ENCODE measurements at places on chromosomes 5 and 9. TPM values are rescaled to one million over a fixed set of nuclear protein-coding genes. Genes with fewer than 3 reads are reported as not detected.

- H3K27ac ChIP-seq: no peak overlapping the region
- no peak for DNase-seq
- no peaks in the 10 kb centered on the region for H3K4me1 ChIP-seq
- no peak overlapping the region for H3K4me3 ChIP-seq
- no peaks in the 10 kb centered on the region for H3K36me3 ChIP-seq
These were observed 154.0 kb downstream of the OLFM1 start for GRCh38 chr9:135241381-135242048.

DNA sequence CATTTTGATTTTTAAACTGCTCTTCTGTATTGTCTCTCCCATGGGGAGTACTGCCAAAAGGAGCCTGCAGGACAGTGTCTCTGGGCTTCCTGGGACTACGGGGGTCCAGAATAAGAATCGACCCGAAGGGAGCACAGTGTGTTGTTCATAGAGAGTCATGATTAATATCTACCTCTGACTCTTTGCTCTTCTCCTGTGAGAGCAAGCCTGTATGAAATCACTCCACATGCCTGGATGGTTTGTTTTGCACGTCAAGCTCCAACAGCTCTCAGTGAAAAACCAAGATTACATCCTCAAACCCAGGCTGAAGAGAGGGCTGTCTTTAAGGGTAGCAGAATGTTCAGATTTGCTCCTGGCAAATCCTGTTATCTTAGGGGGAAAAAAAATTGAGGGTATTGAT is 1860.0 kb upstream of the WWC1 start:
- H3K27ac ChIP-seq: no peak overlapping the region
- no peak for DNase-seq
- H3K36me3 ChIP-seq: no peaks in the 10 kb centered on the region
- H3K4me1 ChIP-seq: peaks cover 5% of the 10 kb centered on the region
- no peak overlapping the region for H3K4me3 ChIP-seq
- H3K27me3 ChIP-seq: no peaks in the 10 kb centered on the region

GRCh38 chr5:53464722-53465121 is 15.7 kb upstream of the FST start:
- no peak for DNase-seq
- H3K4me1 ChIP-seq: peaks cover 16% of the 10 kb centered on the region
- no peak overlapping the region for H3K4me3 ChIP-seq
- no peaks in the 10 kb centered on the region for H3K36me3 ChIP-seq

DNA sequence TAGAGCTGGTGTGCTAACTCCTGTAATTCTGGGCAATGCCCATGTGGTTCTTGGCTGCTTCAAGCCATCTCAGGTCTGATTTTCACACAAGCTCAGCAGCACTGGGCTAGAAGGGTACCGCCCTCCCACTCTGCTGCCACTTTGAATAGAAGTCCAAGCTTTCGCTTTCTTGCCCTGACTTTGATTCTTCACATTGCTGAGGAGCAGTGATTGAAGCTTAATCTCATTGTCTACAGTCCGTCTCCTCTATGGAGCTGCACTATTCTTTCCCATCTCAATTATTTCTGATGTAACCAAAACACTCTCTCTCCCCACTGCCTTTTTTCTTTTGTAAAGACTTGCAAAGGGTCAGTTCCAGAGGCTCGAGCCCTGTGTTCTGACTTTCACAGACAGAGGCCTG is 12.9 kb upstream of the RNF183 start:
- no peaks in the 10 kb centered on the region for H3K27me3 ChIP-seq
- DNase-seq: no peak
- H3K4me3 ChIP-seq: no peak overlapping the region
- peaks cover 26% of the 10 kb centered on the region for H3K4me1 ChIP-seq

- no peak overlapping the region for H3K27ac ChIP-seq
- no peaks in the 10 kb centered on the region for H3K27me3 ChIP-seq
- no peak for DNase-seq
- H3K4me3 ChIP-seq: no peak overlapping the region
- H3K36me3 ChIP-seq: no peaks in the 10 kb centered on the region
These were observed 147.8 kb downstream of the CACNA1B start for GRCh38 chr9:138025417-138025816.

GRCh38 chr5:154486427-154486866 is 8.4 kb upstream of the HAND1 start:
- H3K27me3 ChIP-seq: peaks cover 31% of the 10 kb centered on the region
- no peaks in the 10 kb centered on the region for H3K4me1 ChIP-seq
- no peak overlapping the region for H3K4me3 ChIP-seq
- H3K27ac ChIP-seq: no peak overlapping the region
- no peak for DNase-seq

GRCh38 chr9:21576331-21577189 is 94.4 kb upstream of the IFNE start:
- peak overlapping the region; percentile 84 for H3K27ac ChIP-seq
- H3K27me3 ChIP-seq: no peaks in the 10 kb centered on the region
- H3K4me3 ChIP-seq: peak overlapping the region; percentile 51

- peaks cover 14% of the 10 kb centered on the region for H3K4me1 ChIP-seq
- no peak overlapping the region for H3K4me3 ChIP-seq
- no peaks in the 10 kb centered on the region for H3K27me3 ChIP-seq
- H3K36me3 ChIP-seq: no peaks in the 10 kb centered on the region
These were observed 61.4 kb upstream of the AFAP1L1 start for GRCh38 chr5:149210225-149210624.

- H3K27ac ChIP-seq: no peak overlapping the region
- no peaks in the 10 kb centered on the region for H3K27me3 ChIP-seq
- no peaks in the 10 kb centered on the region for H3K4me1 ChIP-seq
- no peak for DNase-seq
- H3K4me3 ChIP-seq: no peak overlapping the region
- no peaks in the 10 kb centered on the region for H3K36me3 ChIP-seq
These were observed 712.1 kb downstream of the CDH9 start for GRCh38 chr5:26326153-26326759.

- H3K4me3 ChIP-seq: no peak overlapping the region
- peaks cover 26% of the 10 kb centered on the region for H3K4me1 ChIP-seq
- no peaks in the 10 kb centered on the region for H3K36me3 ChIP-seq
- no peak for DNase-seq
These were observed 136.9 kb upstream of the LHFPL2 start for GRCh38 chr5:78785454-78785853.

GRCh38 chr9:79465156-79465555 is 106.6 kb upstream of the TLE4 start:
- H3K36me3 ChIP-seq: no peaks in the 10 kb centered on the region
- peaks cover 3% of the 10 kb centered on the region for H3K4me1 ChIP-seq
- no peak overlapping the region for H3K4me3 ChIP-seq
- H3K27ac ChIP-seq: no peak overlapping the region
- no peaks in the 10 kb centered on the region for H3K27me3 ChIP-seq

- no peak for DNase-seq
- H3K4me1 ChIP-seq: no peaks in the 10 kb centered on the region
- H3K36me3 ChIP-seq: no peaks in the 10 kb centered on the region
- no peak overlapping the region for H3K27ac ChIP-seq
- no peak overlapping the region for H3K4me3 ChIP-seq
- no peaks in the 10 kb centered on the region for H3K27me3 ChIP-seq
These were observed 155.5 kb upstream of the GRIN3A start for GRCh38 chr9:101893661-101894646.

DNA sequence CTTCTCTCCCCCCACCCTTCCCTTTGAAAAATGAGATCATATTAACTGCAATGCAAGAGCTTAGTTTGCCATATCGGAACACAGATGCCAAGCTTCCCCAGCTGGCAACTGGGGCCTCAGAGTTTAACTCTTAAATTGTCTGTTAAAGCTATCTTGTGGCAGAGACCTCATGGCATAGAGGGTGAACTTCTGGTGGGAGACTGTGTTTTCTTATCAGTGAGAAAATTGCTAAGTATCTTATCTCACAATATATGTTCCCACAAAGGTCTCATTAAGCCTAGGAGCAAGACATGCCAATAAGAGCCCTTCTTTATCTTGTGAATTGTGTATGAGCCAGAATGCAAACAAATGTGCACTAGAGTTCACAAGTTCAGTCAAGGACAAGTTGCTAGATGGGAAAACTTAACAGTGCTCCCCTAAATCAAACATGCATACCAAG is 12.3 kb downstream of the NFIB start:
- no peak overlapping the region for H3K27ac ChIP-seq
- H3K27me3 ChIP-seq: no peaks in the 10 kb centered on the region
- no peak for DNase-seq
- no peak overlapping the region for H3K4me3 ChIP-seq
- no peaks in the 10 kb centered on the region for H3K4me1 ChIP-seq
- peaks cover 37% of the 10 kb centered on the region for H3K36me3 ChIP-seq

GRCh38 chr5:82417776-82418607 is 139.8 kb upstream of the RPS23 start:
- no peak overlapping the region for H3K27ac ChIP-seq
- no peaks in the 10 kb centered on the region for H3K4me1 ChIP-seq
- no peak overlapping the region for H3K4me3 ChIP-seq
- no peak for DNase-seq
- no peaks in the 10 kb centered on the region for H3K27me3 ChIP-seq

DNA sequence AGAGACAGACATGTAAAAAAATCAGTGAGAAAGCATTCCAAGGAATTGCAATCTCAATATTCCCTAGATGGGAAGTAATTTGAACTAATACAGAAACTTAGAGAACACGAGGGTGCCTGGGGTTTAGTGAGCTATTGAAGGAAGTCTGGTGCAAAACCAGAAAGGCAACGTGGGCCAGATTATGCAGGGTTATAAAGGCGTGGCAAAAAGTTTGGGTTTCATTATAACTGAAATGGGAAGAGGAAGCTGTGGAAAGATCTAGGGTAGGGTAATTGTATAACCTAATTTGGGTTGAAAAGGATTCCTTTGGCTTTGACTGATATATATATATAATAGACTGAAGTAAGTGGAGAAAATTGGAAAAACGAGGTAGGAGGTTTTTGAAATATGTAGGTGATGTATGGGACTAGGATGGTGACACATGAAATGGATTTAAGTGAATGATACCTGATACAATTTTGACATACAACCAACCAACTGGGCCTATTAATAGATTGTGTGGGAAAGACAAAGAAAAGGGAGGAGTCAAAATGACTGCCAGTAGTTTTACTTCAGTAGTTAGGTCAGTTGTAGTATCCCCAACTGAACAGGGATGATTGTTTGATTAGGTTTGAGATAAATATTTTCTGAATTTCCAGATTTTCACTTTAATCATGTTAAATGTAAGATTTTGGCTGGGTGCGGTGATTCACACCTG is 65.3 kb downstream of the FAM174A start:
- H3K27me3 ChIP-seq: no peaks in the 10 kb centered on the region
- DNase-seq: no peak
- no peaks in the 10 kb centered on the region for H3K36me3 ChIP-seq
- H3K27ac ChIP-seq: no peak overlapping the region

DNA sequence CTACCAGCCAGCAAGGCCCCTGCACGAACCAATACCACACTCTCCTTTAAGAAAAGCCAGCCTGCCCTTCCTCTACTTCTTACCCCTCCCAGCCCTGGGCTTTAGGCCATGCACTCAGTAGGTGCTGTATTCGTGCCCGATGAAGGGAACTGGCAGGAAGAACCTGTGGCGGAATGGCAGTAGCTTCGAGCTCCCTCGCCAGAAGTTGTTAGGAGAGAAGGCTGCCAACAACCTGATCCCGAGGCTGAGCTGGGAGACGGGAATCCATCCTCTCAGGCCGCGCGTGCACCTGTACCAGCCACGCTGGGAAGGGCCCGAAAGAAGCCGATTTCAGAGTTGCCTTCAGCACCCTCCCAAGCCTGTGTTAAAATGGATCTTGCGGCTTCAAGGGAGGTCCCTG is 45.3 kb upstream of the AKNA start:
- no peaks in the 10 kb centered on the region for H3K27me3 ChIP-seq
- no peak overlapping the region for H3K4me3 ChIP-seq
- H3K4me1 ChIP-seq: peaks cover 19% of the 10 kb centered on the region
- no peaks in the 10 kb centered on the region for H3K36me3 ChIP-seq
- H3K27ac ChIP-seq: no peak overlapping the region

DNA sequence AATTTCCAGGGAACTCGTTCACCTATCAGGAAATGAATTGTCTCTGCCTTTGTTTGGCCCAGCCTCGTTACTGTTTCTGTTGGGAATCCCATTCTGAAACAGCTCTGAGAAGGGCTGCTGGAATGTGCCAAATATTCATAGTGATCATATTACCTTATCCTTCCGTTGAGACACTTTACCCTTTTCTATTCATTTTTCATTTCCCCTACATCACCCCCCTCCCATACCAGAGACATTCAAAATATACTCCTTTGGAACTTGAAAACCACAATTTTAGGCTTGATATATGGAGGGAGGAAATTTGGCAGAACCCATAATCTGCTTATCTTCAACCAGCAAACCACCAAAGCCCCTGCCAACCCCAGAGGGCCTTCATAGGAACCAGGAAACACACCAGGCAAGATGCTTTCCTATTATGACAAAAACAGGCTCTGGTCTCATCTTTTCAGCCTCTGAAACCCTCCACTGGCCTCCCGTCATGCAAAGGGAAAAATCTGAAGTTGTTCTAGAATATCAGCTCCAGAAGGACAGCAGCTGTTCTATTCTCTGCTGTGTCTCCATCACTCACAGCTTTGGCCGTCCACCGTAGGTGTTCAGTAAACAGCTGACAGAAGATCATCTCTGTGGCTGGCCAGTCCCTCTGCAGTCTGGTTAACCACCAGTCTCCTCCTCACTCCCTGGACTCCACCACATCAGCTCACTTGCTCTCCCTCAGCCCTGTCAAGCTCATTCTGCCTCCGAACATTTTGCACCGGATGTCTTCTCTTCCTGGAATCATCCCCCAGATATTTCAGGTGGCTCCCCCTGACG is 217.2 kb upstream of the WWC1 start:
- H3K4me3 ChIP-seq: no peak overlapping the region
- H3K4me1 ChIP-seq: peaks cover 6% of the 10 kb centered on the region
- H3K27me3 ChIP-seq: no peaks in the 10 kb centered on the region
- peak; percentile 31 for DNase-seq
- H3K36me3 ChIP-seq: no peaks in the 10 kb centered on the region

- no peak for DNase-seq
- no peaks in the 10 kb centered on the region for H3K4me1 ChIP-seq
- no peaks in the 10 kb centered on the region for H3K36me3 ChIP-seq
These were observed 84.9 kb upstream of the ANKRD55 start for GRCh38 chr5:56317923-56318561.

DNA sequence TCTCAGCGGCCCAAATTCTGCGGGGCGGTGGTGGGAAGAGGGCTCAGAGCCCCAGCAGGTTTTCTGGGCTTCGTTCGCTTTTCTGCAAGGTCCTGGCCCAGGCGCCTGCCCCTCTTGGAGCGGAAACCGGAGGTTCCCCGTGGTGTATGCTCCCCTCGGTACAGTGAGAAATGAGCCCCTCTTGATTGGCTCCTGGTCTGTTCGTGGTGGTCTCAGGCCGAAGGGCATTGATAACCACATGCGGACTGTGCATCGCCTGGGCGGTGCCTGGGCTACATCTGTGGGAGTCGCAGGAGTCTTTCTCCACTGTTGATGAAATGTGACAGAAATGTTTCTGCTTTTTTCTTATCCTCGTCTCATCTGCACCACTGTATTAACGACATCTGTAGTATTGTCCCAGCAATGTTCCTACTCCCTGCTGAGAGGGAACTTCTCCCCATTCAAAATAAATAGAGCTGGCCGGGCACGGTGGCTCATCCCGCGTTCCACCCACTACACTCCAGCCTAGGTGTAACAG is 682 bp downstream of the MAN1B1 start:
- DNase-seq: no peak
- no peaks in the 10 kb centered on the region for H3K27me3 ChIP-seq
- H3K4me3 ChIP-seq: peak overlapping the region; percentile 77
- peaks cover 24% of the 10 kb centered on the region for H3K4me1 ChIP-seq
- H3K36me3 ChIP-seq: no peaks in the 10 kb centered on the region

Gene PCBD2
- 9.3 TPM for total RNA-seq

Gene ACTBL2
- total RNA-seq: 0.05 TPM

Gene BARHL1
- total RNA-seq: not detected

Gene TMEM215
- total RNA-seq: not detected

Gene PLPPR1
- total RNA-seq: 0.63 TPM

Gene GPR150
- total RNA-seq: not detected

Gene C1QTNF2
- total RNA-seq: 21.1 TPM

Gene IL9
- total RNA-seq: not detected

Gene CDK7
- 46.6 TPM for total RNA-seq

Gene CKMT2
- not detected for total RNA-seq

Gene LIX1
- total RNA-seq: 0.04 TPM

Gene ANKRD33B
- 3.5 TPM for total RNA-seq

Measured in SJCRH30 (cell line).